ENCODE measurements at places on chromosomes 2 and 18.
A peak's percentile ranks its signal among the peaks of the same experiment; 100 is the strongest.

DNA sequence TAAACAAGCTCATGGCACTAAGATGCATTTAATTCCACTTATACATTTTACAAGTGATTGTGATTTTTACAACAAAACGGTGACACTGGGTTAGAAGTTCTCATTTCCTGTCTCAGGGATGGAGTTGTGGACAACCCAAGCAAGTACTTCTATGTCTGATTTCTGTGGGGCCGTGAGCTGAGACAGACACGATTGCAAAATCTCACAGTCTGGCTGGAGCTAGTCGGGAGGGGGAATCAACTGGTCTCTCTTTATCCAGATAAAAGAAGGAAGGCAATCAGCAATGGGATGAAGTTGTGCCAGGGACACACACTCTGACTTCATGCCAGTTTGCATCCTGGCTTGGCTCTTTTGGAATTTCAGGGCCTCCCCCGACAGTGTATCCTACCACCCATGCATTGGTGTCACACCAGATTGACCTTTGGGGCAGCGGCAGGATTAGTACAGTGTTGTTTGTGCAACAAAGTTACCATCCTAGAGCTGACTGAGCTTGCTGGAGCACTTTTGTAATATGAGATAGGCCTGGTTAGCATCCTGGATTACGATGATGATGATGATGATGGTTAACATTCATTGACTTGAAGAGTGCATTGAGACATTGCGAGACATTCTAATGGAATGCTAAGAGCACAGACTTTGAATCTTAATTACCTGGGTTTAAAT lies 98.8 kb downstream of the CTAGE1 start:
- DNase-seq: peak; percentile 30

DNA sequence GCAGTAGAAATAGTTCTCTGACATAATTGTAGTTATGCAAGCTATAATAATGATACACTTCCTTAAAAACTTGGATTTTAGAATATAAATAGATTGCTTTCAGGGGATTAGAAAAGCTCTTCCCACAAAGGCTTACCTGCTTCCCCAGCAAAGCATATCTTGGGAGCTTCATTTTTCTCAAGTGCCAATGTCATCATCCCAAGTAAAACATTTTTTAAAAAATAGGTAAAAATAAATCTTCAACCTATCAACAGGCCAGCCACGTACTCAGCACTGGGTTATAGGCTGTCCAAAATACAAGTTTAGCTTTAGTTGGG lies 39.0 kb upstream of the NPAS2 start:
- DNase-seq: no peak

- DNase-seq: no peak
Observed at GRCh38 chr2:196551014-196551413, 88.5 kb upstream of the CCDC150 start.

GRCh38 chr2:230601510-230601909 lies 111.1 kb upstream of the CAB39 start:
- no peak for DNase-seq

DNA sequence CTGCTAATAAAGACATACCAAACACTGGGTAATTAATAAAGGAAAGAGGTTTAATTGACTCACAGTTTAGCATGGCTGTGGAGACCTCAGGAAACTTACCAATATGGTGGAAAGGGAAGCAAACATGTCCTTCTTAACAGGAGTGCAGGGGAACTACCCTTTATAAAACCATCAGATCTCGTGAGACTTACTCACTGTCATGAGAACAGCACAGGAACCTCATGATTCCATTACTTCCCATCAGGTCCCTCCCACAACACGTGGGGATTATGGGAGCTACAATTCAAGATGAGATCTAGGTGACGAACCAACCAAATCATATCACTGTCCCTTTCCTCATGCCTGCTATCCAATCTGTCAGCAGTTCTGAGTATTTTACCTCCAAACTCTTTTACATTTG lies 586.7 kb downstream of the TDRD15 start:
- DNase-seq: no peak

DNA sequence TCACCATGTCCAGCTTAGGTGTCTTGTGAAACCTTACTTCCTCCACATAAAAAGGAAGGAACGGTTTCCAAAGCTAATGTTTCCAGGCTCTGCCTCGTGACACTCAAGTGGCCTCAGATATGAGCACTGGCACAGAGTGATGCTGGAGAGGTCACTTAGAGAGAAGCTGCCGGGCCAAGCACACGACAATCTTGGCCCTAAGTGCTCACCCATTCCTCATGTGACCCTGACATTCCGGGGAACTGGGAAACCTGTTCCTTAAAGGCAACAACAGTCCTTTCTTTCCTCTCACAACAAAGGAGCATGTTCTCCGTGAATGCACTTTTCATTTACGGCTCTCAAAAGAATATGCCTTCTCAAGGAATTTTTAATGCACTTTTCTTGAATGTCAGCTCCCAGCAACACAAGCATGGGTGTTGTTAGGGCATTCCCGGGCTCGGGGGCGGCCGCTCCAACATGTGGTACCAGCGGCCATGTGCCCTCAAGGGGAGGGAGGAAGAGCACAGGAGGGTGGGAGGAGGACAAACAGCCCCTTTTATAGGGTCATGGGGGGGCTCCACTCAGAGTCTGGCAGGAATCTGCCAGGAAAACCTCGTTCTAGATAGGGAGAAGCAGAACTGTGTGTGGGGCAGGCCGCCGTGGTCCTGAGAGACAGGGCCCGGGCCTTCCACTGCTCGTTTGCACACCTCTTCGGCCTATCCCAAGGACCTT lies 118.6 kb downstream of the MBP start:
- DNase-seq: no peak

DNA sequence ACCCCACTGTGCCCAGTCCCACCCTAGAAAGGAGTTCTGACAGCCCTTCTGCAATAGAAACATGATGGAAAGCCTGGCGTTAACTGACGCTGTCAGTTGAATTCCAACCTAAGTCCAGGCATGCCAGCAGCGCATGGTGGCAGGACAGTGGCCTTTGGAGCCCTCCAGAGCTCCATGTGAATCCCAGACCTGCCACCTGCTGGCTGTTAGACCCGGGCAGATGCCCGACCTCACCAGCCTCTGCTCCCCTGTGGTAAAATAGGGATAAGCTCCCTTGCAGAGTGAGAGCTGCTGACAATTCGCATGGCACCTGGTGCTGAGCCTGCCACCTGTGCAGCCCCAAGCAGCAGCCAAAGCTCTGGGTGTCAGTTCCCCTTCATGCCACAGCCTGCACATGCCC lies 138.6 kb downstream of the LOXHD1 start:
- DNase-seq: no peak

DNA sequence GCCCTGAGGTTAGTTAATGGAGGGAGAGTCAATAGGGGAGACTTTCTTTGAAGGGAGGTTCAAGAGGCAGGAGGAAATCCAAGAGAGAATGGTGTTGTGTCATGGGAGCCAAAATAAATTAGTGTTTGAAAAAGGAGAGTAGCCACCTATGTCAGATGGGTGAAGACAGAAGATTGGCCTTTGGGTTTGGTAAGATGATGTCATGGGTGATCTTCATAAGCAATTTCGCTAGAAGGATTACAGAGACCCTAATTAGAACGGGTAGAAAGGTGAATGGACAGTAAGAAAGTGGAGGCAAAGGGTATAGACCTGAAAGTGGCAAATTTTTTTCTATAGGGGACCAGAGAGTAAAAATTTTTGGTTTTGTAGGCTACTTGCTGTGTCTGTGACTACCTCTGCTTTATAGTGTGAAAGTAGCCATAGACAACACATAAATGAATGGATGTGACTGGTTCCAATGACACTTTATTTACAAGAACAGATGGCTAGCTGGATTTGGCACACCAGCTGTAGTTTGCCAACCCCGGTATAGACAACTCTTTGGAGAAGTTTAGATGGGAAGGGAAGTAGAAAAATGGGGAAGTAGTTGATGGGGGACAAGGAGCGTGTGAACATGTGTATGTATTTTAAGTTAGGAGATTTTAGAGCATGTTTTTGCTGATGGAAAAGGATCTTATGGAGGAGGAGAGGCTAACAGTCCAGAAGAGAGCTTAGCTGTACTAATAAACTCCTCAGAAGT lies 9.3 kb downstream of the STAMBP start:
- no peak for DNase-seq

Measured in HuH-7.5 (cell line).